Activated CD4-positive, alpha-beta T cell treated with anti-CD3 and anti-CD28 coated beads for 4 hours (primary cell): ENCODE measurements at places on chromosomes 6 and 20.
A peak's percentile ranks its signal among the peaks of the same experiment; 100 is the strongest.

DNA sequence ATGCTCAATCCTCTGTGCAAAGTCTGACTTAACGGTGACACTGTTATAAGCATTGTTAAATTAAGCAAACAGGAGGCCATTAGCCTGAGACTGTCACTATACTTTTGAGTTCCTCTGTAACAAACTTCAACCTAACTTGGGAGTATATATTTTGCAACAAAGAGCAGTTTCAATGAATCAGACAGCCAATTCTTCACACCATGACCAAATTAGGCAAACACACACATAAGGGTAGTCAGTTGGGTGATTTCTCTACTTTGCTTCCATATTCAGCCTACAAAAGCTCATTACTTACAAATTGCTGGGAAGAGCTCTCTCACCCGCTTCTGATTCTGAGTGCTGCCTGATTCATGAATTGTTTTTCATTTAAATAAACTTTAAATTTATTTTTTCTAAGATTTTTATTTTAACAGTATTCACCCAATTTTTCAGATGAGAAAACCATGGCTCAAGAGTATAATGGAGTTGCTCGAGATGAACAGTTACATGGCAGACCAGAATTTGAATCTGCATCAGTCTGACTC is 60.5 kb downstream of the HACE1 start:
- DNase-seq = no peak

GRCh38 chr6:147040121-147040910 is 163.9 kb upstream of the STXBP5 start:
- DNase-seq = no peak

- DNase-seq = no peak
Observed at GRCh38 chr20:1005452-1006027, 3.4 kb upstream of the RSPO4 start.

- peak; percentile 42 for DNase-seq
Observed at GRCh38 chr20:1671891-1672669, 14.5 kb upstream of the SIRPG start.

- no peak for DNase-seq
Observed at GRCh38 chr6:147054158-147054557, 150.1 kb upstream of the STXBP5 start.

DNA sequence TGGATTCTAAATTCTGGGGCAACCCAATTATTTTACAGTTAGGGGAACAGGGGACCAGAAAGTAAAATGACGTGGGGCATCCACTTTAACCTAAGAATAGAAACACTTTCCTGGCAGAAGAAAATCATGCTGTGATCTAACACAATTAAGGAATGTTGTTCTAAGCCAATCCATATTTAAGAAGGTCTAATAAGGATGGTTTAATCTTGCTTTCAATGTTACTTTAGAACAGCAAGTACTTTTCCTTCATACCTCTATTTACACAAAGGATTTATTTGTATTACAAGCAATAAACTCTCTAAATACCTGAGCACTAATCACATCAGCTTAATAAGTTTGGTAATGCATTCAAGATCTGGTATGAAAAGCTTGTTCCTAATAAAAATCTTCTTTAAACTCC is 32.4 kb downstream of the SLC2A12 start:
- DNase-seq = no peak

DNA sequence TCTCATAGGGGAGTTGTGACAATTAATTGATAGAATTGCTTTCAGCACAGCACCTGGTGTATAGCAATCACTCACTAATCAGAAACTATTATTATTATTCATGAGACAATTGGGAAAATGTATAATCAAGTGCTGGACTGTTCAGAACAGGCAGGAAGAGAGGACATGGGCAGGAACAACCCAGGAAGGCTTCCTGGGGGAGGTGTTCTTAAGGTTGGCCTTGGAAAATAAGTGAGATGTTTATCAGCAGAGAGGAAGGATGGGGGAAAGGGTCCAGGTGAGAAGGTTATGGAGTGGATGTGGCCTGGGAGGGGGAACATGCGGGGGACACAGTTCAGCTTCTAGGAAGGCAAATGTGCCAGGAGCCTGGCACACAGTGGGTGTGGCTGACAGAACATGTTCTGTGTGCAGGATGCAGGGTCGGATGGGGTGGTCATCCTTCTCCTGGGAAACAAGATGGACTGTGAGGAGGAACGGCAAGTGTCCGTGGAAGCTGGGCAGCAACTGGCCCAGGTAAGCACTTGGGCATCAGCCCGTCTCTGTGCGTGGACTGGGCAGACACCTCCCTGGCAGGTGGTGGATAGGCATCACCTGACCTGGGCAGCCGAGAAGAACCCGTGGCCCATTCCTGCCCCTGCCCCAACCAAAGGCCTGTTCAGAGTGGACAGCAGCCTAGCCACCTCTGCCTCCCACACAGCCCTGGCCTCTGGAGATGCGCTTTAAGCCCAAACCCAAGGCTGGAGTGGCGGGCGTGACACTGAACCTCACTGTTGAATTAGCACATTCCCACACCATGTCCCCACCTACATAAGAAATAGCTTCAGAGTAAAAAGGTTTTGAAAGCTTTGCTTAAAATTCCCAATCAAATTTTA is 30.9 kb downstream of the RAB44 start:
- no peak for DNase-seq

DNA sequence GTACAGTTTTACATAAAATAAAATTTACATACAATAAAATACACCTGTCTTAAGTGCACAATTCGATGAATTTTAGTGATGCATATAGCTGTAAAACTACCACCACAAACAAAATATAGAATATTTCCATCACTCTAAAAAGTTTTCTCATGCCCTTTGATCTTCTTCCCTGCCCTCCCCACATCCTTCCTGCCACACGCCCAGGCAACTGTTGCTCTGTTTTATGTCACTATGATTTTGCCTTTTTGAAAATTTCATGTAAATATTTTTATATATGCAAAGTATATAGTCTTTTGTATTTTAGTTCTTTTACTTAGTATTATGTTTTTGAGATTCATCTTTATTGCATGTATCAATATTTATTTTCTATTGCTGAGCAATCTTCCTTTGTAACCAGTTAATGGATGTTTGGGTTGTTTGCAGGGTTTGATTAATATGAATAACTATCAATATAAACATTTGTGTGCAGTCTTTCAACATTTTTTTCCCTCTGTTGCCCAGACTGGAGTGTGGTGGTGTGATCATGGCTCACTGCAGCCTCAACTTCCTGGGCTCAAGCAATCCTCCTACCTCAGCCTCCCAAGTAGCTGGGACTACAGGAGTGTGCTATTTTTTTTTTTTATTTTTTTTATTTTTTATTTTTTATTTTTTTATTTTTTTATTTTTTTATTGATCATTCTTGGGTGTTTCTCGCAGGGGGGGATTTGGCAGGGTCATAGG is 23.8 kb upstream of the SAMHD1 start:
- peak; percentile 57 for DNase-seq

DNA sequence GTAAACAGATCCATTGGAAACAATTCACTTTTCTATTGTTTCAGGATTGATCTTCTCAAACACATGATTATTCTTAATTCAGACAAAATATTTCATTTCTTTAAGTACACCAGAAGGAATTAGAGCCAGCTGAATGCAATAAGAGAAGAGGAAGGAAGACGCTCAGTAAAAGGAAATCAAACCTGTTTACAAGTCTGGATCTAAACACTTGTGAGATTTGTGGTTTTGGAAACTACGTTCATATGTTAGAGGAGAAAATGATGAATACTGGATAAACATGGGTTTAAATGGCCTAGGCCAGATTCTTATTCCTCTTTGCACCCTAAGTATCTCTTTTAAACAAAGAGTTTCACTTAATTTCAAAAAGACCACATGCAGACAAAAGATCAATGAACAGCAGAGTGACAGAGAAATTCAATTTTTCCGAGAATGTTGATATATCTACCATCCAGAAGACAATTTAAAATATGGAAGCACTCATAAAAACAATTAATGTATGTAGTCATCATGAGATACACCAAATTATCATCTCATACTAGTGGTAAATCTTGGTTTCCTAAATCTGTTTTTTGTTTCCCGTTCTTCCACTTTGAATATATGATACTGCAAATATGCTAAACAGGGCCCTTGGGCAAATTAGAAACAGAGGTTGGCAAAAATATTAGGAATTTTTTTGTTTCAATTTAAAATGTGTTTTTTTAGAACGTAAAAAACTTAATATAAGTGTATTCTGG is 703.5 kb upstream of the CITED2 start:
- DNase-seq = no peak

GRCh38 chr6:118187568-118188164 is 280.6 kb downstream of the SLC35F1 start:
- no peak for DNase-seq

DNA sequence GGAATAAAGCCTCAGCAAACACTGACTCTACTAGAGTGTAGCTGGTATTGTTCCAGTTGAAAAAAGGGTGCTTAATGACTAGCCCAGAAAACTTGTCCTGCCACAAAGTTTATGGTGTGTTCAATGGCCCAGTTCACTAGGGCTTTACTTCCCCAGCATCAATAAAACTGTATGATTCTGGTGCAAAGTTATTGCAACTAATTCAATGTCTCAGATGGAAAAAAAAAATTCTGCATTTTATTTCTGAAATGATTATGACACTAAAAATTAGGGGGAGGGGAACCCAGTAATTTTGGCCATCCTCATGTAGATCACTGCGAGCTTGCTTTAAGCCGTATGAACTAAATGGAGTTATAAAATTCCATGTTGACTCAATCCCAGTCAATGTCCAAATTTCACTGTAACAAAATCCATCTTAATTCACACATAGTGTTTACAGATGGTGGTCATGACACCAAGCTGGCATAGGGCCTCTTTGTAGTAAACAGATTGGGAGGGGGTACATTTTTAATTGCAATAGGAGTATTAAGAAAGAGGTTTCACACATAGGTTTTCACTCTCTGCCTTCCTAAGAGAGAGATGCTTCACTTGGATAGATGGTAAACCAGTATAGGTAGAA is 41.2 kb downstream of the PTPRK start:
- DNase-seq = no peak

DNA sequence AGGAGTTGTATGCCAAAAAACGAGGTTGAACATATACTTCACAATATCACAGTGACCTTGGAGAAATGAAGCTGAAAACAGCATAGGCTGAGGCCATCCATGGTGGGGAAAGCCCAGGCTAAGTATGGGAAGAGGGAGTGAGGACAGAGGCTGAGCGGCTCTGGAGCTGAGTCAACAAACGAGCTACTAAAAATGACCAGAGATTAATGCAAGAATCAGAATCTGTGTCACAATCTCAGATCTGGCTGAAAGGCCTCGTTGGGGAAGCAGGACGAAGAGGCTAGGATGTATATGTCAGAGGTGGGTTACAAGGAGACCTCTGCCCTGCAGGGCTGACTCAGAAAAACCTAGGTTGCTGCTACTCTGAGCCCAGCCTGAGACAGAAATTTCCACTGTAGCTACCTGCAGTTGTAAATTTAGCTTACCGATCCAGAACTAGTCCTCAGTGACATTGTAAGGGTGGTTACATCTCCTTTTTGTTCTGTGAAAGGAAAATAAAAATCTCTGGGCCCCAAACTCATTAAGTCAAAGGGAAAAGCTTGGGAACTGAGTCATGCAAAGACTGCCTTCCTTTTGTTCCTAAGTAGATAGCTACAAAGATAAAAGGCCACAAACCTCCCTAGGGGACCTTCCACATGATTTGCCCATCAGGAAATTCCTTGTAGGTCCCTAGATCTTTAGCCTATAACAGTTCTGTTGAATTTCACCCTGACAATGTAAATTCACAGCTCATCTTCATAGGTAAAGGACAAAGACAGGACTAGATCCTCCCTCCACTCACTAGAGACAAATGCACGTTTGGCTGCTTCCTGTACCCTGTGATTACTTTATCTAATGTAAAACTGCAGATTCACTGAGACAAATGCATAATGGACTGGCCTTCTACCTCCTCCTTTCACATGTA is 8.5 kb upstream of the TUBB2A start:
- no peak for DNase-seq

DNA sequence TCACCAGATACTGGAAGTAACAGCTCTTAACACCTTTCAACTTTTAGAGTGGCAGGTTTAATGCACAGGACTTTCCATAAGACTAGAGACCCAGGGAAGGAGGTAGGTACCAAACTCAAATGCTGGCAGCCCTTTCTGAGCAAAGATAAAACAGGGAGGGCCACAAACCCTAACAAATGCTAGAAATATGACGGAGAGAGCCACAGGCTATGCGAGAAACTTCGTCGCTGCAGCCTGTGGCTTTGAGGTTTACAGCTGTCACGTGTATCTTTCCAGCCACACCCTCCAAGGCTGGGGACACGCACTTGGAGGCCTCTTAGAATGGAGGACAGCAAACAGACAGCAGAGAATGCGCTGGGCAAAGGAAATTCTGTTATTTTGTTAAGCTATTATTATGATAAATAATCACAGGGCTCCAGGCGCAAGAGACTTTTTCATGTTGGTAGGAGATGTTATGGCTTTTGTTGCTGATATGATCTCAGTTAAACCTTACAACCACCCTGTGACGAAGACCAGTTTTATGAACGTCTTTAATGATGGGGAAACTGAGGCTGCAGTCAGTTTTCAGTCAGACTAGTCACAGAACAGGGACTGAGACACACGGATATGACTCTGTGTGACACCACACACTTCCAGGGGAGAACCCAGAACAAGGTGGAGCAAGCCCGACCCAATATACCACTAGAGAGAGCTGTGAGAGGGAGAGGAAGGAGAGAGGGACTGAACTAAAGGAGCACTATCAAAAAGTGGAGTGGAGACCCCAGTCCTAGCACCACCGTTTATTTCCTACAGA is 2.0 kb downstream of the TRAM2 start:
- peak; percentile 31 for DNase-seq

GRCh38 chr6:81023709-81024108 is 728.8 kb downstream of the TENT5A start:
- no peak for DNase-seq

GRCh38 chr6:132818404-132819359 is 4.3 kb downstream of the RPS12 start:
- no peak for DNase-seq

DNA sequence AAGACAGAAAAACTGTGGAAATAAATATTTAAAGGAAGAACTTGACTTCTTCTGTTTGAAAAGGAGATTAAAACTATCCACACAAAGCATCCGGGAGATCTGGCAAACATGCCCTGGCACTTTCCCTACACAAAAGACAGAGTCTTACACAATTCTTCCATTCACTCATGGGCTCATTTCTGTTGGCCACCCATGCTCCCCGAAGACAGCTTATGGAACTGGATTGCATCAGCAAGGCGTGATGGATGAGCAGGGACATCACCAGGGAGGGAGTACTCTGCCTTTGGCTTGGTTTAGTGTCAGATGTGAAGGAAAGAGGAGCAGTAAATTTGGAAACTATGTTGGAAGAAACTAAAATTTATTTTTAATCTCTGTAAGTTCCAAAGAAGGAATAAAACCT is 379.3 kb downstream of the CD109 start:
- no peak for DNase-seq

GRCh38 chr6:53412751-53413150 is 64.0 kb upstream of the ELOVL5 start:
- DNase-seq = no peak
